ENCODE measurements at places on chromosomes 11 and 22.
A peak's percentile ranks its signal among the peaks of the same experiment; 100 is the strongest.

GRCh38 chr11:66341502-66342126 lies 3.3 kb downstream of the BRMS1 start:
- DNase-seq: no peak

DNA sequence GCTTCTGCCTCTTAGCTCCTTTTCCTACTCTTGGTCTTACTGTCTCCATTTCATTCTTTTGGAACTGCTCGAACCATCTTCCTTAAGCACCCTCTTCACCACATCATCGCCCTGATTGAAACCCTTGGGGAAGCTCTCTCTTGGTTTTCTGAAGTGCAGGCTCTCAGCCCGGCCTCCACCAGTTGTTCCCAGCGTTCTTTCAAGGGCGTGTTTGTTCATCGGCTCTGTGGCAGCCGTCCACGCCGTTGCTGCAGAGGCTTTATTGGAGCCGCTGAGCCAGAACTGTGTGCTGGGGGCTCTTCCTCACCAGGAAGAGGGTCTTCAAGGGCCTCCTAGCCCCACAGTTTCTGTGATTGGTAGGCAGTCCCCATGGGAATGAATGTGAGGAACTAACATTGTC lies 214.1 kb downstream of the TBC1D22A start:
- DNase-seq: no peak

GRCh38 chr11:126862664-126863243 lies 137.8 kb downstream of the KIRREL3 start:
- DNase-seq: no peak

DNA sequence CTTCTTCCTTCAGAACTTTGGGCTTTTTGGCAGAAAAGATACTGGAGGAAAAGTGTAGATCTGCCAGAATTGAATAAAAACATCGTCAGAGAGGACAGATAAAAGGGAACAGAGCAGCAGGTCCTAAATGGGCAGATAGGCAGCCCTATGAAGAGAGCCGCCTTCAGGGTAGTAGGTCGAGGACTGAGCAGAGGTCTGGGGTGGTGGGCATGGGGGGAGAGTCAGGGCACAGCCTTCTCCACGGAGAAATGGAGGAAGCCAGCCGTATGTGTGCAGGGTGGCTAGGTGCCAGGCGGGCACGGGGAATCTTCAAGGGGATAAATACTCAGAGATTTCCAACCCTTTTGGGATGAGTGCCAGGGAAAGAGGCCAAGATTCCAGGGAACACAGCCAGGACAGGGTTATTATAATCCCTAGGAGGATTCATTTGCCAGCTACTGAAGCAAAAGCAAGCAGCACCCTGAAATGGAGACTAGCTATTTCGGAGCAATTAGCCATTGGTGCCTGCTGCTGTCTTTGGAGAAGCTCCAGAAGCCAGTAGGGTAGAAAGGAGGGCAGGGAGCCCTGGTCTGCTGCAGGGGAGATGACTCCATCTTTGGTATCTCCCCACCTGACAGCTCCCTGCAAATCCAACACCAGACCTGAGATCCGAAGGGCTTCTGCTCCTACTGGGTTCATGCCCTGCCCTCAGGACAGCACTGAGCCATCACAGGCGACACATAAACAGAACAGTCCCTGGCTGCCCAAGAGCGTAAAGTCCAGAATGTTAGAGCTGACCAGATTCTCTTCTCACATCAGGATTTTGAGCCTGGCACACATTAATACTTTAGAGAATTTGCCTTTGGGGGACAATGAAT lies 174.5 kb upstream of the NTM start:
- DNase-seq: no peak

DNA sequence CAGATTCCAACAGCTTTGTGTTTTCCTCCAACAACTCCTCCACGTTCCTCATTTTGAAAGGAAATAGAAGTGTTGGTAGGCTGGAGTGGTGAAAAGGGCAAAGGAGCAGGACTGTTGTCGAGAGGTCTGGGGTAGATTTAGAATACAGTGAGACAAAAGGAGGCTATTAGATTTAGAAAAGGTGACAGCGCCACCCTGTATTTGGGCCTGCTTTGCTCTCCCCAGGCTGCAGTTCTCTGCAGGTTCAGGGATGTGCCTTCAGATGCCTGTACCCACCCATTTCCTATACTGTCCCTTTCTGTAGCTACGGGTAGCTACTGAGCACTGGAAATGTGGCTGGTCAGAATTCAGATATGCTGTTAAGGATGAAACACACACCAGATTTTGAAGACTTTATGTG lies 20.8 kb downstream of the MMP13 start:
- no peak for DNase-seq

DNA sequence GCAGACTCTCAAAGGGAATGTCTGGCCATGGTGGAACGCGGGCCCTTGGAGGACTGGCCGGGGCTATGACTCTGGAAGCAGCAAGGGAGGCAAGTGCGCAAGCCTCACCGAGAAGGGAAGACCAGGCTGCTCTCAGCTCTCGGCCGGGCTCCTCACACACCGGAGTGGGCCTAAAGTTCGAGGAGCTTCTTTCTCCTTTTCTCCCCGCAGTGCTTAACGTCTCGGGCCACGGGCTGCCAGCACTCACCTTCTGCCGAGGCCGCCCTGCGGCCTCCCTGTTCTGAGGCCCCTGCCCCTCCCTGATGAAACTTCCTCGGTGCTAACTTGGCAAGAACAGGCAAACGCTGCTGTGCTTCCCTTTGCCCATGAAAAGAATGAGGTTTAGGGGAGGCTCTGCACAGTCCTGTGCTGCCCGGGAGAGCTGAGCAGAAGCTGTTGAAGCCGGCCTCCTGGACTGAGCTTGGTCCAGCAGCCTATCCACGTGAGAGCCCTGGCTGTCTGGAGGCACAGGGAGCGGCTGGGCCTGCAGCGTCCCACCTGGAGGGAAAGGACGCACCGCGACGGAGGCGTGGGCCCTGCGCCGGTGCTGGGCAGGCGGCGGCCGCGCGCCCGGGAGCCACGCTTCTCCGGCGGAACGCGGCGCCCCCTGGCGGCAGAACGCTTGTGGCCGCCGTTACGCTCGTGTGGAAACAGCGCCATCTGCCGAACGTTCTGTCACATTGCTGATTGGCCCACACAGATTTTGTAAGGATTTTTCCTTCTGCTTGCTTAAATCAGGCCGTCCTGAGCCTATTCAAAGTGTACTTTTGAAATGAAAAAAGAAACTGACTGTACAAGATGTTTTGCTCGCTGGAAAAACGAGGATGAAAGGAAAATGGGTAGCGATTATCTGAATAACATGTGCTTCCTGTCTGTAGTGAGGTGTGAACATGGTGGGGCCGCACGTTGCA lies 65.0 kb upstream of the TMEM45B start:
- peak; percentile 44 for DNase-seq

DNA sequence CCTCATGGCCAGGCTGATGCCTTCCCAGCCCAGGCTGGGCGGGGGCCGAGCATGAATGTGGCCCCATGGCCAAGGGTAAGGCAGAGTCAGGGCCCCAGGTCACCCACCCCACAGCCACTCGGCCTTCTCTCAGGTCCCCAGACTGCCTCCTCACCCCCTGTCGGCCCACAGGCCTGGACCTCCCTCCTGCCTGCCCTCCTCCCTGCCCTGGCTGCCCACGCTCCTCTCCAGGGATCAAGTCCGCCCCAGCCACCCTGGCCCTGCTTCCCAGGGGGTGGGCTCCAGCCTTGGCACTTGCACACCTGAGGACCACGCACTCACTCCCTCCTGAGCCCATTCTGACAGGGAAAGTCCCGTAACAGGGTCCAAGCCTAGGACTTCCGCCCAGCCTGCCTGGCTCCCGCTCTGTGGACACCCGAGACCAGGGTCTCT lies 37.8 kb upstream of the TH start:
- DNase-seq: no peak

- no peak for DNase-seq
Measured at GRCh38 chr11:126366064-126366822, 10.8 kb downstream of the ST3GAL4 start.

GRCh38 chr11:75365711-75366181 lies 14.3 kb upstream of the ARRB1 start:
- DNase-seq: no peak

DNA sequence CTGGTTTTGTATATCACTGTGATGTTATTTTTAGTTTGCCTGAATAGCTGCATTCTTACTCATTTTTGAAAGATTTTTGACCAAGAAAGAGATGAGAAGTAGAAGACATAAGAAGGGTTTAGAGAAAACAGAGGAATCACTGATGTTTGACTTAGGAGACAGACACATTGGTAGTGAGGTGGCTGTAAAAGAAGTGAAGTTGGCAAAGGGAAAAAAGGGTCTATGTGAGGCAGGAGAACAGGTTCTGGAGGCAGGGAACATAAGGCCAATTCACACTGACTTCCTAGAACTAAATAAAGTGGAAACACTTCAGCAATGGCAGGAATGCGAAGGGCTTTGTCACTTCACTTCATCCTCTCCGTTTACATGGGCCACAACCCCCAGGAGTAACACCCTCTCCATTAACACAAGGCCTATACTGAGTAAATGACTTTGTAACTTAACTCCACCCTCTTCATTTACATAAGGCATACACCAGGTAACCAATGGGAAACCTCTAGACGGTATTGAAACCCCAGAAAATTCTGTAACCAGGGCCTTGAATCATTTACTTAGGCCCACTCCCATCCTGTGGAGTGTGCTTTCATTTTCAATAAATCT lies 36.5 kb downstream of the CTSC start:
- no peak for DNase-seq

- no peak for DNase-seq
Measured at GRCh38 chr11:65869643-65870306, 2.8 kb downstream of the EFEMP2 start.

DNA sequence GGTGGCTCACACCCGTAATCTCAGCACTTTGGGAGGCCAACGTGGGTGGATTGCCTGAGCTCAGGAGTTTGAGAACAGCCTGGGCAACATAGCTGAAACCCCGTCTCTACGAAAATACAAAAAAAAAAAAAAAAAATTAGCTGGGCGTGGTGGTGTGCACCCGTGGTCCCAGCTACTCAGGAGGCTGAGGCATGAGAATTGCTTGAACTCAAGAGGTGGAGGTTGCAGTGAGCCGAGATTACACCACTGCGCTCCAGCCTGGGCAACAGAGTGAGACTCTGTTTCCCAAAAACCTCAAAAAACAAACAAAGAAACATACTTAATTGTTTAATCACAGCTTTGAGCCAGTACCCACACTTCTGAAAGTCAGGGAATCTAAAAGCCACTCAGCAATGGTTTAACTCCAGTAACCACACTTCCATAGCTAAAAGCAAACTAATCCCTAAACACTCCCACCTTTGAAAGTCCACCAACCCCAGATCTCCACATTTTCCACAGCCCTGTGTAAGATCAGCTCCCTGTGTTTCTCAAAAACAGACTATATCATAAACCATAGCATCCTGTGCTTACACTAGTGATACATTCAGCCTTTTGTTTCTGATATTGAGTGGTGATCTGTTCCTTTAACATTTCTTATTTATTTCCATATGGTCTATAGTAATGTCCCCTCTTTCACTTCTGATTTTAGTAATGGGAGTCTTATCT lies 4.9 kb upstream of the OR2AT4 start:
- DNase-seq: no peak

All from stimulated activated CD8-positive, alpha-beta memory T cell treated with anti-CD3 and anti-CD28 coated beads, Interleukin-7, amount 100 ng/mL, for 24 hours (primary cell).